ENCODE measurements at places on chromosomes 1 and 21.

DNA sequence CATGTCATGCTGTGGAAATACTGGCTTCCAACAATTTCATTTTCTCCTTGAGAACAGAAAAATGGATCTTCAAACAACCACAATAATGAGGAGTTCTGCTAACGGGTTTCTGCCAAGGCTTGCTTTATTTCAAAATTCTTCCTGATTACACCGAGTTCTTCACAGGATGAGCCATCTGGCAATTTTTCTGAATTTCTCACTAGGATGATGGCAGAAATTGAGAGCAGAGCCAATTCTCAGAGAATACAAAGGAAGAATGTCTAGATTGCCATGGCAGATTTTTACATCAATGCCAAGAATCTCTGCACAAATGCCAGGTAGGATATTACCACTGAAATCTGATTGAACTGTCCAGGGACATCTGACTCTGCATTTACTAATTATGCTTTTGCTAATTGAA, 619.0 kb upstream of the CHRM3 start:
- DNase-seq, result no peak

GRCh38 chr1:220544901-220545303, 17.0 kb downstream of the MARK1 start:
- no peak for DNase-seq

- no peak for DNase-seq
These were observed 20.4 kb upstream of the FMOD start for GRCh38 chr1:203371288-203371687.

DNA sequence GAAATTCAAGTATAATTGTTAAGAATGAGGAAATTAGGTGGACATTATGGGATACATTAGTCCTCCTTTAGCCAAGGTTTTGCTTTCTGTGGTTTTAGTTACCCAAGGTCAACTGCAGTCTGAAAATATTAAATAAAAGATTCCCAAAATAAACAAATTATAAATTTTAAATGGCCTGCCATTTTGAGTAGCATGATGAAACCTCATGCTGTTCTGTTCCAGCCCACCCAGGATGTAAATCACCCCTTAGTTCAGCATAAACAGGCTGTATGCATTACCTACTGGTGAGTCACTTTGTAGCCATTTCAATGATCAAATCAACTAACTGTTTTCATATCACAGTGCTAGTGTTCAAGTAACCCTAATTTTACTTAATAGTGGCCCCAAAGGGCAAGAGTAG, 132.5 kb upstream of the LYPLAL1 start:
- no peak for DNase-seq

DNA sequence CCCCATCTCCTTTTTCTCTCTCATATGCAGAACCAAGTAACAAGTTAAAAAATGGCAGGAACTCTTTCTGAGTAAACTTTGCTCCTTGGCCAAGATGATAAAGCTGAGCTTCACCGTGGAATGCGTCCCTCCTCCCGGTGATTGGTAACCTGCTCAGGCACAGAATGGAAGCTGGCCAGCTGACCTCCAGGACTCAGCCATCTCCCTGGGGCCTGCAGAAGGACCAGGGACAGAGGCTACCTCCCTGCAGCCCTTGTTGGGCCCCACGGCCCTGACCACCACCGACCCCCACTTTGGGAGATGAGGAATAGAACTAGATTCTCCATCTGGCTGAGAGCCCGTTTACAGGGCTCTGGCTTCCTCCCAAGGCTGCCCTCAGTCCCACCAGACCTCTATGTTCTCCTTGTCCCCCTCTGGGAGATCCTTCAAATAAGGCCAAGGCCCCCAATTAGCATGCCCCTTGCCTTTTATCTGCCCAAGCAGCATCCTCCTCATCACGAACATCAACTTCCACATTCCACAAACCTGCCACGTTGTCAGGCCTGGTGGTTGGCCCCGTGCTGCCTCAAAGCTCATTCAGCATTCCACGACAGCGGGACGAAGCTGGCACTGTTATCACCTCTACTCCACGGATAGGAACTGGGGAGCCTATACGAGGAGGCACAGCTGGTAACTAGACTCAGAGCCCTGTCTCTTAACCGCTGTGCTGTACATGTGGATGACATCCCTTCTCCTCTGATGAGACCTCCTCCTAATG, 74.2 kb downstream of the CD34 start:
- no peak for DNase-seq

DNA sequence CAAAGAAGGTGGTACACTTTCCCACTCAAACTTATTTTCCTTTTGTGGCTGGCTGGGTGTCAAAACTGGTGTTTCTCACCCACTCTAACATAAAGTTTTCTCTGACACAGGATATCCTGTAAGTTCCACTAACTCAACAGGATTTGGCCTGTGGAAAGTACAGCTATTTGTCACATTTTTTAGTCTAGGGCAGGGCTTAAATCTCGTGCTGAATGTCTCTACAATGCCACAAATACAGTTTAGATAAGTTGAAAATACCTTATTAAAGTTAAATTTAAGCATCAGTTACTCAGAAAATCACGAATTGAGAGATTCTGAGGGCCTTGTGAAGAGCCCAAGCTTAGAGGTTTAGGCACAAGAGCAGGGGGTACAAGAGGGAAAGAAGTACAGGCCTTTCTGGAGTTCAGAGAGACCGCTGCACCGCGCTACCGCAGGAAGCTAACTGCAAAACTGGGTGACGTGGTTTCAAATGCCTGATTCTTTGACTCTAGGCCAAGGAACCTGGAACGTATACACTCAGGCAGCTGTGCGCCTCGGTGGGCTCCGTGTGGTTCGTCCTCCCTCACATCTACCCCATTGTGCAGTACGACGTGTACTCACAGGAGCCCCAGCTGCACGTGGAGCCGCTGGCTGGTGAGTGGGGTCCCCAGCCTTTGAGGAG, 23.4 kb upstream of the PWP2 start:
- DNase-seq, result no peak

DNA sequence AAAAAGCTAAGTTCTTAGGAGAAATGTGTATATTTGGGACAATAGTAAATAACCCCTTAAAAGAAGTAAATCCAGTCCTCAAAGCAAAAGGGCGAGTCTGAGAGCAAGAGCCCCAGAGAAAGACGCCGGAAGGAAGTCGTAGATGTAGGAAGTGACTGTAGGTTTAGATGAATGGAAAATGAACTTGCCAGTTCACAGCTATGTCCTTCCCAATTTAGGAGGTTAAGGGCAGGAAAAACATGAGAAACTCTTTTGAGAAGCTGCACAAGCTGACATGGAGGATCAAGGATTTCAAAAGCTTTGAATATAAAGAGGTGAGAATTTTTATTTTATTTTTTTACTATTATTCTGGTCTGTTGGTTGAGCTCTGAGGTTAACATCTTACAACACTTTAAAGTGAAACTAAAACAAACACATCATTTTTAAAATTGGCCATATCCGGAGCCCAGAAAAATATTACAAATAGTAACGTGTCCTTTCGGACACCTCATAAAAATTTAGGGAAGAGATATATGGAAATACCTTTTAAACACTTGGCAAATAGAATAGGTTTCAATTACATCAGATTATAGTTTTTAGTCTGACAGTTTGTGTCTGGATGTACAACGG, 1178.6 kb downstream of the MRPL39 start:
- no peak for DNase-seq

DNA sequence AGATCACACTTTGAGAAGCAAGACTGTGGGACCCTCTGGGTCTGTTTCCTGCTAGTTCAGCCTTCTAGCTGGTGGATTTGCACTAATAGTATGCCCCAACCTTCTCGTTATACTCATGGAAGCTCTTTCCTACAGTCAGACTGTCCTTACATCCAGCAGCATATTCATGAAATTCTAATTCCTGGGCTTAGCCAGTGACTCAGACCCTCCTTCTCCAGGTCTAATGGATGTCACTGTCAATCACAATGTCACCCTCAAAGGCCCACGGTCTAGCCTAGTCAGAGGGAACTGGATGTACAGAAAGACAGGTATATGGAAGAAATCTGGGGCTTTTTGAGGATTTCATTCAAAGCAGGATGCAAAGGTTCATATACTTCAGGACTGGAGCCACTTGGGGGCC, 72.4 kb downstream of the KCNJ15 start:
- no peak for DNase-seq

DNA sequence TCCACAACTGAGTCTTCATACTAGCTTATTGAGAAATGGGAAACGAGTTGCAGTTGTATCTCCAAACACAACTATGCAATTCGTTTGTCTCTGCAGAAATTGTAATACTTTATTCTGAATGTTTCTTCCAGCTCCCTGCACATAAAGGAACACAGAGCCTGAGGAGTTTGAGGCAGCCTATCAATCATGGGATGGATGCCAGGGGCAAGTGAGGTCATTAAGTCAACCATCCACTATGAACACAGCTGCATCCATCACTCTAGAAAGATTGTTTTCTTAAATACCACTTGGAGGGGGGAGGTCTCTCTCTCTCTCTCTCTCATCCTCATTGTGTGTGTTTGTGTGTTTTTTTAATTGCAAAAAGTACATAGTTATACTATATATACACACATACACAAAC, 2.9 kb upstream of the PSMB2 start:
- no peak for DNase-seq

DNA sequence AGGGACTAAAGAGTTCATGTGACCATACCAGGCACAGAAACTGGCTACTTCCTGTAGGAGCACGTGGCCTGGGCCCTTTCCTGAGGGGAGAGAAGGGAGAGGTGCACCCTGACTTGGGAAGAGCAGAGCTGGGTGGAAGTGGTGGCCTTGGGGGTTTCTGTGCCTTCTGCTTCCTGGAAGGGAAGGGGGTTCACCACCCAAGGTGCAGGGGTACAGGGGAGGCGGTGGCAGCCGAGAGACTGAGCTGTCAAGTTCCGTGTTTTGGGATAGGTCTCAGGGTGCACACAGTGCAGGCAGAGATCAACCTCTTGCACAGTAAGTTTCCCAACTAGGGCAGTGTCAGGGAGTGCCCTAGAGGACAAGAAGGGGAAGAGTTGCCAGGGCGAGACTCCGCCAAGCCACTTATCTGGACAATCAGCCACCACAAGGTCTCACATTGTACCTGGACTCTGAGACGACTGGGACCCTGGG, 10.1 kb downstream of the HECTD3 start:
- no peak for DNase-seq

DNA sequence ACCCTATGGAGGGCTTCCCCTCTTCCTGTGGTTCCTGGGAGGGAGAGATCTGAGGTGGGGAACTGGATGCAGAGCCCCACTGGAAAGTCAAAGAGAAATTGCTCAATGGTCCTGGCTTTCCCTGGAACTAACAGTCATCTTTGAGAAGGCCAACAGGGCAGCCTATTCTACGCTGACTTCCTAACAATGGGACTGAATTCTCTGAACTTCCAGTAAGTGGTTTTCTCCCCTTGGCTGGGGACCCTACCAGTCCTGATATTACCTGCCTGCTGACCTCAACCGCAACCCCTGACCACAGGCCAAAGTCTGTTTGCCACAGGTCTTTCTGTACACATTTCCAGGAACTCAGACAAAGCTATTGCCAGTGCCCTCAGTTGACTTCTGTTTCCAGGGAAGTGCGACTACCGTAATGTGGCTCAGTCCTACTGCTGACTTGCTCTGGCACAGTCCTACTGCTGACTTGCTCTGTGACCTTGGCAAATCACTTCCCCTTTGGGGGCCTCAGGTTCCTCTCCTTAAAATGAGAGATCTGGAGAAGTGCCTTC, 55.3 kb downstream of the C8B start:
- DNase-seq, result no peak

DNA sequence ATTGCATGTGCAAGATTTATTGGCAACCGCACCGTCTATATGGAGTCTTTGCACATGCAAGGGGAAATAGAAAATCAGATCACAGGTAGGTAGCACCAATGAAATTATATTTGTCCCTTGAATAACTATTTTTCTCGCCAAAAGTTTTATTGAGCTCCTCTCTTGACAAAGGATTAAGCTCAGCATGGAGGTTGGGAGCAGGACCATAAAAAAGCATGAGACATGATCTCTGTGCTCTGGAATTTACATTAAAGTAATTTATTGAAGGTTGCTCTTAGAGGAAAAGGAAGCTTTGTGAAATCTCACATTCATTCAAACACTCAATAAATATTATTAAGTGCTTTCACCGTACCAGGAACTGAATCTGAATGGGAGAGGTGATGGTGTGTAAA, 66.0 kb upstream of the UBE2U start:
- no peak for DNase-seq

DNA sequence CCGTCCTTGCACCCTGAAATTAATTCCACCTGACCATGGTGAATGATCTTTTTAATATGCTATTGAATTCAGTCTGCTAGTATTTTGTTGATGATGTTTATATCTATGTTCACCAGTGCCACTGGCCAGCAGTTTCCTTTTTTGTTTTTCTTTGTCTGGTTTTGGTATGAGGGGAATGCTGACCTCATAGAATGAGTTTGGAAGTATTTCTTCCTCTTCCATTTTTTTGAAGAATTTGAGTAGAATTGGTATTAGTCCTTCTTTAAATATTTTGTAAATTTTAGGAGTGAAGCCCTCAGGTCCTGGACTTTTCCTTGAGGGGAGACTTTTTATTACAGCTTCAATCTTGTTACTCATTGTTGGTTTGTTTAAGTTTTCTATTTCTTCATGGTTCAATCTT, 231.6 kb downstream of the MRPL39 start:
- DNase-seq, result no peak

- DNase-seq, result no peak
These were observed 48.9 kb upstream of the DIP2A start for GRCh38 chr21:46409641-46410406.

- DNase-seq, result no peak
These were observed 7.0 kb upstream of the HIVEP3 start for GRCh38 chr1:41925712-41926111.

DNA sequence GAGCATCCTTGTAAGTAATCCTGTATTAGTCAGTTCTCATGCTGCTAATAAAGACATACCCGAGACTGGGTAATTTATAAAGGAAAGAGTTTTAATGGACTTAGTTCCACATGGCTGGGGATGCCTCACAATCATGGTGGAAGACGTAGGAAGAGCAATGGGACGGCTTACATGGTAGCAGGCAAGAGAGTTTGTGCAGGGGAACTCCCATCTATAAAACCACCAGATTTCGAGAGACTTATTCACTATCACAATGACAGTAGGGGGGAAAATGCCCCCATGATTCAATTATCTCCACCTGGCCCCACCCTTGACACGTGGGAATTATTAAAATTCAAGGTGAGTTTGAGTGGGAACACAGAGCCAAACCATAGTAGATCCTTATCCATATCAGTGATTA, 124.7 kb downstream of the HIVEP3 start:
- DNase-seq, result no peak

DNA sequence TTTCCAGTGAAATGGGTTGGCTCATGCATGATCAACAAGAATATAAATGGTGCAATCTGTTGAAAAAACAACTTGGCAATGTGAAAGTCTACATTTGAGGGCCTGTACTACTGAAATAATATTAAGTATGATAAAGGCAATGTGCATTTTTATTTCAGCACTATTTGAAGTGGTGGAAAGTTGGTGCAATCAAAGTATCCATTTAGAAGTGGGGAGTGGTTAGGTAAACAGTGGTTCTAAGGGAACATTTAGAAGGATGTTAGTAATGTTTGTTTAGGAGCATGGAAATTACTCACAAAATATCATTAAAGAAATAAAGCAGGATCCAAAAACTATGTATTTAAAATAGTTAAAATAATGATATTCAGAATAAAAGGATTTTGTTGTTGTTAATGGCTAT, 60.2 kb downstream of the CHRM3 start:
- DNase-seq, result no peak
